CD4-positive, CD25-positive, alpha-beta regulatory T cell (primary cell): ENCODE measurements at places on chromosomes 2 and 18.

GRCh38 chr2:188380280-188380679 is 88.6 kb downstream of the GULP1 start:
- no peak for DNase-seq

DNA sequence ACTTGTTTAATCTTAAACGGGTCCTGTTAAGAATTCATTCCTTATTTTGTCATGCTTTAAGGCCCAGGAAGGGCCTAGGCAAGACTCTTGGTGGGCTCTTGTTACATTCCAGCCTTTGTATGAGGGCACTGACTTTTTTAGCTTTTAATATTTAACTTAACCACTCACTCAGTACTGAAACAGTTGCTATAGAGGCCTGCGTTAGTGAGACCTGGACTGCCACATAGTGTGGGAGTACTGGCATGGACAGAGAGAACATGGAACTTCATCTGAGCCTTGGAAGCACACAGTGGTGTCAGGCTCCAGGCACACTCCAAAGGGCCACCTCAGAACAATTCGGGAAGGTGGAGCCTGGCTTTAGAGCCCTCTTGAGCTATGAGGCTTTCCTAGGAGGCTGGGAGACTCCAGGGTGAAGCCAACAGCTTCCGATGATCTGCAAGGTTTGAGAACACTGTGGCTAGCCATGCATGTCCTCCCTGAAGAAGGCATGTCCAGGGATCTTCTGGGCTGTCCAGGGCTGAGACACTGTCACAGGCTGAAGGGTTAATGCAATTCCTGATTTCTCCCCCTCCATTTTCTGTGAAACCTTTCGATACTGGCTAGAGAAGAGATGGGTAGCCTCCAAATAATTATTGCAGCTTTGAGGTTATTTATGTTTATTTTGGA is 155.4 kb upstream of the ACAA2 start:
- DNase-seq = no peak

- DNase-seq = no peak
These were observed 61.9 kb upstream of the RBMS1 start for GRCh38 chr2:160555420-160556071.

- no peak for DNase-seq
These were observed 204.8 kb downstream of the ANAPC1 start for GRCh38 chr2:111679202-111679601.

DNA sequence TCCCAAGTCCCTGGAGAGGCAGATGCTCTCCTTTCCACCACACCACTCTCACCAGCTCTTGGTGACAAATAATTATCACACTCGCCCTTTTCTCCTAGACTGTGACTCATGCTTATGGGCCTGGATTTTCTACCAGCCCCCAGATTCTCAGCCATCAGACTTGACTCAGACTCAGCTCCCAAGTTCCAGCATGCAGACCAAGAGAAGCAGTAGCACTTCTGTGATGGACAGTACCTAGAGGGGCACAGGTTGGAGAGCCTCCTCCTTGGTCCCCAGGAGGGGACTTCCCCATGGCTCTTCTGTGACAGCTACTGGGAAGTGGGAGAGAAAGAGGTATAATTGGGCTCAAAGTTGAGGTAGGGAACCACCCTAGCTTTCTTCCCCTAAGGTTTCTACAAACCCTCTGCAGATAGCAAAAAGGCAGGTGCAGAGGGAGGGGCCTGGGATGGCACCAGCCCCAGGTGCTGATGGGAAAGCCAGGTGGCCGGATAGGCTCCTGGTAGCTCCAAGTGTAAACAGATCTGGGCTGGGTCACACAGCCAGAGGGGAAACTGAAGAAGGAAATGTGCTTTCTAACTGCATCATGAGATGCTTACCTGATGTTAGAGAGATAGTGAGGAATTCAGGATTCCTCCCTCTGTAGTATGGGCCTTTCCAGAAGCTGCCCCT is 4.1 kb downstream of the TCF23 start:
- DNase-seq = no peak

- DNase-seq = no peak
These were observed 120.9 kb upstream of the CDH19 start for GRCh38 chr18:66724664-66725356.

- no peak for DNase-seq
These were observed 15.8 kb downstream of the D2HGDH start for GRCh38 chr2:241750076-241750840.

DNA sequence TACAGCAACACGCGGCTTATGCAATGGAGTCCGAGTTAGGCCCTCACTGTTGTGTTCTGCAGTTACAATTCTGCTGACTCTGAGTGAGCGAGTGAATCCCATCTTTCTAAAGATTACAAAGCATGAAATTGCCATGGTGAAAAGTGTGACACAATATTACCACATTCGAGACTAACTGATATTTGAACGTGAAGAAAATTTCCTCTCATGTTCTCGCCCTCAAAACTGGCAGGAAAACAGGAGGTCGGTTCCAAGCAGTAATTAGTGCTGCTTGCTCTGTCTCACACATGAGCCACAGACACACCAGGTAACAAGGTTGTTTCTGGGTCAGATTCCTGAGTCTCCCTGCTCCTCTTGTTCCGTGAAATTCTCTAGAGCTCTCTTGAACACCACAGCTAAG is 93.7 kb upstream of the RIOK3 start:
- DNase-seq = no peak

- no peak for DNase-seq
These were observed 12.4 kb downstream of the SLC66A2 start for GRCh38 chr18:79939096-79939495.

- DNase-seq = no peak
These were observed 107.9 kb upstream of the GPC1 start for GRCh38 chr2:240327566-240327965.

DNA sequence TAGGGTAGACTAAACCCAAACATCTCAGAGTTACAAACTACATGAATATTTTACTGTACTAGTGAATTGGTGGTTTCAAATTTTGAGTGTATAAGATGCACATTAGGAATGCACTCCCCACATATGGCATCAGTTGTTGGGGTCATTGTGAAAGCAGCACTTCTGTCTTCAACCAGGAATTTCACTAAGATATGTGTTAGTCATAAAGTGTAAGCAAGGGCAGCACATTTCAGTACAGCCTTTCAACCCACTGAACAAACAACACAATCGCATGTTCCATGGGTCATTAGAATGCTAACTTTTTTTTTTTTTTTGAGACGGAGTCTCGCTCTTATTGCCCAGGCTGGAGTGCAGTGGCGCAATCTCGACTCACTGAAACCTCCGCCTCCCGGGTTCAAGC is 164.1 kb upstream of the MAP2 start:
- no peak for DNase-seq

DNA sequence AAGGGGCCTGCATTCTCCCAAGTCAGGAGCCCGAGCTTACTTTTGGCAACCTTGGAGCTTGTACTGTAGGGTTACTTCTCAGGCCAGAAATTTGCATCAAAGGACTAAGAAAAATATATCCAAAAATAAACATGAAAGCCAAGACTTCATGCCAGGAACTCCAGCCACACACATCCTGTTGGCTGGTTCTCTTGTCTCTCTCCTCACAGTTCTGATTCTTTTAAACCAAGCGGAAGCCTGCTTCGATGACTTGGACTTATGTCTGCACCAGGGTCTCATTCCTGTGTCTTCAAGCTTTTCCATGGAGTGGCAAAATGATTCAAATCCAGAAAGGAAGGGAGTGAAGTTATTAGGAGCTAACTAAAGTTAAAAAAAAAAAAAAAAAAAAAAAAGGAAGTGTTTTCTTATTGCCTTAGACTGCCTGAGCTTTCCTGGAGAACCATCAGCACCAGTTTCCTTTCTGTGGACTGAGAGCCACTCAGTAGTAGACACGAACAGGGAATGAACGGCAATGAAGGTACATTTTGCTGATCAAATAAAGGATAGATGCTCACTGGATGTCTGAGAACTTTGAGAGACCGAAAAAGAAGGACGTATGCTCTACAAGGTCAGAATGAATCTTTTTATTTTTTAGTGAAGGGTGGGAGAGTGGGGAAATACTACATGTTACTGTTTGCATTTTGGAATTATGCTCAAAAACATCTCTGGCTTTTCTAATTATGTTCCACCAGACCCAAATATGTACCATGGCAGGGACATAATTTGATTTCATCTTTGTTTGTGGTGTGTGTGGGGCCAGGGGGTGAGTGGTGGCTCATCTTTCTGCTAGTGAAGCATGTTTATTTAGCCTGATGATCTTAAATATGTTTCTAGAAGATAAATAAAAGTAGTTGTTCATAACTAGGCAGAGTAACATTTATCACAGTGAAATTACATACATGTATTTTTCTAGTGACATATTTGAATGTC is 86.0 kb downstream of the RAPGEF4 start:
- no peak for DNase-seq

DNA sequence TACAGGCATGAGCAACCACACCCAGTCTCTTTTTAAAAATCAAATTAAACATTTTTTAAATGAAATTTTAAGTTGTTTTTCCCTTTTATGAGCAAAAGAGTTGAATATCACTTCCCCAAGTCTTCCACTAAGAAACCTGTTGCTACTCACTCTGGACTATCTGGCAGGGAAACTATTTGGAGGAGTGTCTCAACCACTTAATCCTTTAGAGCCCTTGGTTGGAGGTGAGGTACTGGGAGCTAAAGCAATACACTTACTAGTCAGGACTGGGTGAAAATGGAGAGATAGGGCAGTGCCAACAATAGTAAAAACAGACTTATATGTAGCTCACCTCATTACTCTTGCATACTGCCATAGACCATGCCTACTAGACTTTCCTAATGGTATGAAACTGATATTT is 135.5 kb downstream of the RND3 start:
- DNase-seq = no peak

- DNase-seq = no peak
These were observed 118.3 kb upstream of the DSEL start for GRCh38 chr18:67634631-67635338.

DNA sequence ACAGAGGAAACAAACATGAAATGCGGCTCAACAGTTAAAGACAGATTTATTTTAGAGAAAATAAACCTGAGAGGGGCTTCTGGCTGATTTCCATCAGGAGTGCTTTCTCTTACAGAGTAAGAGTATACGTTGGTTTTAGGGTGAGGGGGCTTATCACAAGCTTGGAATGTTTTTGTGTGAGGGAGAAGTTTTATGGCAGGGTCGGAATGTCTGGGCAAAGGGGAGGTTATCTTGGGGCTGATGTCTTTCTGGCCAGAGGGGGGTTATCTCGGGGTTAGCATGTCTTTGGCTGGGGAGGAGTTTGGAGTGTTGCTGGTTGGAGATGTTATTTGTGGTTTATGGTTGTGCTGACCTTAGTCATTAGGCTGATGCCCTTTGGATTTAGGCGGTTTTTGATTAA is 22.1 kb downstream of the PTRHD1 start:
- DNase-seq = no peak

- DNase-seq = no peak
These were observed 529.4 kb downstream of the CCDC85A start for GRCh38 chr2:56713161-56713676.

DNA sequence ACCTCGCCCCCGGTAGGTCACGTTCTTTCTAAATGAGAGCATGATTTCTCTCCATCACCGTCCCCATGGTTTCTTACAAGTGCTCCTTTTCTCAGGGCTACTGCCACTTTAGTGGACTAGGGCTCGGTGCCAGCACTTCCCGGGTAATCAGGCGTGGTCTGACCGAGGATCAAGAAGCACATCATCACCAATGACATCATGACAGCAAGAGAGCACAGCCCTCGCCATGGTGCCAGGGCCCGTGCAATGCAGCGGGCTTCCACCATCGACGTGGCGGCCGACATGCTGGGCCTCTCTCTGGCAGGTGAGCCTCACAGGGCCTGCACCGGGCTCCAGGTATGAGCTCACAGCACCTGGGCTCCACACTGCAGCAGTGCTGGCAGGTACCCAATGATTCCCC is 75.2 kb downstream of the INPP4A start:
- no peak for DNase-seq

DNA sequence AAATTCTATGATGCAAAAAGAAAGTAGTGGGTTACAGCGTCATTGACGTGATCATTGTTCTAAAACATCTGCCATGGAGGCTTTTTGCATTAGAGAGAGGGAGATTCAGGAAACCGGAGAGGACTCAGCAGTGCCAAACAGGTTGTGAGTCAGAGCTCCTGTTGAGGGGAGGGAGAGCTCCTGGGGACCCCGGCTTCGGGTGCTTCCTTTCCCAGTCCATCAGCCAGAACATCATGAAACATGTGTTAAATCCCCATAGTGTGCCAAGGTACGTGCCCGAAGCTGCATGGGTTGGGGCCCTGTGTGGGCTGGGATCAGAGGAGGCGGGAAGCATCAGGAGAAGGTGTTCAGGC is 791 bp upstream of the CYRIA start:
- no peak for DNase-seq

GRCh38 chr18:63137999-63138435 is 181.6 kb downstream of the BCL2 start:
- peak; percentile 64 for DNase-seq

GRCh38 chr2:232532419-232532818 is 6.5 kb downstream of the CHRND start:
- DNase-seq = no peak

GRCh38 chr2:5723791-5724735 is 31.9 kb downstream of the SOX11 start:
- DNase-seq = no peak

DNA sequence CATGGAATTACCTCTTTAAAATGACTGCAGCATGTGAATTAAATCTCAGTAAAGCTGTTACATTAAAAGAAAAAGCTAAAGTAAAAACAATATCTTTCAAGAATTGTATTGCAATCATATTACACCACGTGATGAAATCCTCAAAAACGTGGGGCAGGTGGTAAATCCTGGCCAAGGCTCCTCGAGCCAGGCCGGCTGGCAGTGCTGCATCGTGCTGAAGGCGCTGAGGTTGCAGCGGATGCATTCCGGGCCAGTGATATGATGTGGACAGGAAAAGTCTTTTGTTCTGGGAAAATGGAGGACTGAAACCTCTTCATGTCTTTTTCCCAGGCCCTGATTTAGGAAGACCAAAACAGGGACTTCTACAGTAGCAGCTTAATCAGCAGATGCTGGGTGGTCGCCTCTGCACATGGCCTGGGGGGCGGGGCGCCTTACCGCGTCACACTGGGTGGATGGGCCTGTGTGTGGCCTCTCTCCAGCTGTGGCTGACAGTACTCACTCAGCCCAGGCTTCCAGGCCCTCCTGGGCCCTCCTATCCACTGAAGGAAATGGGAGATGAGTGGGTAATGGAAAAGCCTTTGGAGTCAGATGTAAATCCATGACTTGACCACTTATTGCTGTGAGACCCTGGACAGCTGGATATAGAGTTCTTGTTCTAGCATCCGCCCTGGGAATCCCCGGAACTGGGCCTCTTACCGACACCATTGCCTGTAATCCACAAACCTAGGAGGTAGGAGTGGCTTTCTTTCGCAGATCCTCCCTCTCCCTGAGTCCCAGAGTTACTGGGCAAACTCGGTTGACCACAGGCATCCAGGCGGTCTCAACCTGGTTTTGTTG is 45.1 kb downstream of the PROC start:
- DNase-seq = no peak

DNA sequence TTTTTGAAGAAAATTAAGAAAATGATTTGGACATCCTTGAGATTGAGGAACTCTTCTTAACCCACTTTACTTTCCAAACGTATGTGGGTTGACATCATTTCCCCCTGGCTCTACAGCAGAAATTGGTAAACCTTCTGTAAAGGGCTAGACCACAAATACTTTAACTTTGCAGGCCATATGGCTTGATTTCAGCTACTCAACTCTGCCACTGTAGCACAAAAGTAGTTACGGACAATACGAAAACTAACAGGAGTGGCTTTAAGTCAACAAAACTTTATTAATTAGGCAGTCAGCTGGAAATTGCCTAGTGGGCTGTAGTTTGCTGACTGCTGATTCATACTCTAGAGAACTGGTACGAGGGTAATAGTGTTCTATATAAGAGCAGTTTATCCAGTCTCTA is 83.2 kb upstream of the DTNB start:
- DNase-seq = no peak
